ENCODE measurements at places on chromosomes 11 and 22.

DNA sequence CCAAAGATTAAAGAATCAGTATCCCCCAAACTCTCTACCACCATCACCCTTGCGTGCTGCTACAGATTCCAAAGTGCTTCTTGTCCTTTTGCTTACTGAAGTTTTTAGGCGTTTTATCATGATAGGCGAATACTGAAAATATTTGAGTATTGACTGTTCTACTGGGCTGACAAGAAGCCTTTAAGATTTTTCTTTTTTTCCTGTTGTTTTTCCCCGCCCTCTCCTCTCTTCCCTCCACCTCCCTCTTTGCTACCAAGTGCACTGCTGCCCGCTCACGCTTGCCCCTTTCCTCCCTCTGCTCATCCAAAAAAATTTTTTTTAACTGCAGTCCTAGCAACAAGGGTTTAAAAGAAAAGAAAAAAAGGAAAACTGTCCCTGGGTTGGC is 679 bp downstream of the SPCS2 start:
- no peak for DNase-seq

DNA sequence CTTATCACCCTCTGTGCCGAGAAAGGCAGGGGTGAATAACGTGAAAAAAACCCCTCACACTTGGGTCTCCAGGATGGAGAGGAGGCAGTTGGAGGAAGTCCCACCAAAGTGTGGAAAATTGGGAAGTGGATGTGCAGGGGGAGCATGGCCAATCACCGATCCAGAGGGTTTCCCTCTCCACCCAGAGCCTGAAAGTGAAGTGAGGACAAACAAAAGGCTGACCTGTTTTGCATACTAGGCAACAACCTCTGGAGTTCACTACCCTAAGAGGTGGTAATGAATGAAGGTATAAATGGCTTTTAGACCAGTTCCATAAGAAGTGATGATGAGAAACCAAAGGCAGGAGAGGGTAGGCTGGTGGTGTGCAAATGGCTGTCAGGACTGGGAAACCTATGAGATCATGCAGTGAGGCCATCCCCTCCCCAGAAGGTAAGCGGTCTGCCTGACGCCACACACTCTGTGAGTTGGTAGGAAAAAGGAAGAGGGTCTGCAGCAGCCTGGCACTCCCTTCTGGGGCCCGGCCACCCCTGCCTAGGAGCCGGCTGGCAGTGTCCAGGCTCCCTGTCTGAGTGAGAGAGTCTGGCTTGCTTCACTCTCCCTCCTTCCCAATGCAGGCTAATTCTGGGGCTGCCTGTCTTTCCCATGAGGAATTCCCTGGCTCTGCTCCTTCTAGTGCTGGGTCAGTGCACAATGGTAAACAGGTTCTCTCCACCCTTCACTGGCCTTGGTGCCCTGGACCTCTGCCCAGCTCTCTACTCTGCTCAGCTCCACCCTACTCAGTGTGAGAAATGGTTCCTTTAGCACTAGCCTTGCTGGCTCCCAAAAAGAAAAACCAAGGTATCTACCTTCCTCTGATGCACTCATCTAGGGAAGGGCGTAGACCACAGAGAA is 15.6 kb downstream of the TBC1D10A start:
- DNase-seq: no peak

DNA sequence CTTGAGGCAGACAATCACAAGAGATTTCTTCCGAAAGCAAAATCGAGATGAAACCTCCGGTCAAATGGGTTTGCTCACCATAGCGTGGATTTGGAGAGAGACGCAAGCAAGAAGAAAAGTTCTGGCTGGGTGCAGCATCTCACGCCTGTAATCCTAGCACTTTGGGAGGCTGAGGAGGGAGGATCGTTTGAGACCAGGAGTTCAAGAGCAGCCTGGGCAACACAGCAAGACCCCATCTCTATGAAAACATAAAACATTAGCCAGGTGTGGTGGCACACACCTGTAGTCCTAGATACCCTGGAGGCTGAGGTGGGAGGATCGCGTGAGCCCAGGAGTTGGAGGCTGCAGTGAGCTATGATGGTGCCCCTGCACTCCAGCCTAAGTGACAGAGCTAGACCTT is 24.4 kb downstream of the MN1 start:
- no peak for DNase-seq

DNA sequence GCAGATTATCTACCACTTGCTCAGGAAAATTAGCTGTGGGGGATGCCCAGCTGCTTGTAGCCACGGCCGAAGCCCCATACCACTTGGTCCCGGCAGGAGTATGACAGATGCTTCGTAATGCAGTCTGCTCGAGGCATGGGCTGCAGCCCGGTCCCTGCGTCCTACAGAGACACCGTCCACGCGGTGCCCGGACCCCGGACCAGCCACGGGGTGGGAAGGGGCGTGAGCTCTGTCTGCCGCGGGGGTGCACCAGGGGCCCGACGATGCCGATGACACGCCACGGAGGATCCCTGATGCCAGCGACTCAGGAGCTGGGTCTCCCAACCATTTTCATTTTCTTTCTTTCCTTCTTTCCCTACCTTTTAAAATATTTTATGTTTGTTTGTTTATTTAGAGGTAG is 30.0 kb downstream of the SLC25A17 start:
- no peak for DNase-seq

DNA sequence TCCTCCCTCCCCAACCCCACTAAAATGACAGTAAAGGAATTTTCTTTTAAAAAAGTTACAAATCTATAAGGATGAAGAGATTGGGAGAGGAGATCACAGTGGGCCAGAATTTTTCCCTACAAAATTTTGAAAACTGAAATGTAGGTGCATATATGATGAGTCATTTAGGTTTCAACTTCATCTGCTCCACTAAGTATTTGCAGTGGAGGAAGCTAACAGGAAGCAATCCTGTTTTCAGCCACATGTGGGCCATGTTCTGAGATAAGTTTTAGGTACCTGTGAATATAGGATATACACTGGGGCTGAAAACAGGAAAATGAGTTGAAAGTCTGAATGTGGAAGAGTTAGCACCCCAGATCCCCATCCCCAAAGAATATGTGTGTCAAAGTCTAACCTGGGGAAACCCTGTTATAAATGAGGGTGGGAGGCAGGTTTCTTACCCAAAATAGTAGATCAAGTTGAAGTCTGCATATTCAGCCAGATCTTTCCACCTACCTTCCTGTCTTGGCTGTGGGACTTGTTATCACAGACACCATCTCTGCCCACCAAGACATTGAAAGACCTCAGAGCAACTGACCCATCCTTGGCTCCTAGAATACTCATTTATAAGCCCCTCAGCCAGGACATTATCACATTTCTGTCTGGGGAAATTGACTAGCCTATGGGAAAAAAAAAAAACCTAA is 87.3 kb downstream of the PACS1 start:
- no peak for DNase-seq

- DNase-seq: no peak
Measured at GRCh38 chr11:27388869-27389268, 25.9 kb upstream of the CCDC34 start.
